Hematopoietic multipotent progenitor cell (in vitro differentiated cells): ENCODE measurements at places on chromosomes 11 and 22. TPM values are rescaled to one million over a fixed set of nuclear protein-coding genes. Genes with fewer than 3 reads are reported as not detected.

The OR52E5 gene
- not detected for total RNA-seq

- no peak for DNase-seq
Observed at GRCh38 chr11:8577791-8578581, 16.0 kb downstream of the STK33 start.

DNA sequence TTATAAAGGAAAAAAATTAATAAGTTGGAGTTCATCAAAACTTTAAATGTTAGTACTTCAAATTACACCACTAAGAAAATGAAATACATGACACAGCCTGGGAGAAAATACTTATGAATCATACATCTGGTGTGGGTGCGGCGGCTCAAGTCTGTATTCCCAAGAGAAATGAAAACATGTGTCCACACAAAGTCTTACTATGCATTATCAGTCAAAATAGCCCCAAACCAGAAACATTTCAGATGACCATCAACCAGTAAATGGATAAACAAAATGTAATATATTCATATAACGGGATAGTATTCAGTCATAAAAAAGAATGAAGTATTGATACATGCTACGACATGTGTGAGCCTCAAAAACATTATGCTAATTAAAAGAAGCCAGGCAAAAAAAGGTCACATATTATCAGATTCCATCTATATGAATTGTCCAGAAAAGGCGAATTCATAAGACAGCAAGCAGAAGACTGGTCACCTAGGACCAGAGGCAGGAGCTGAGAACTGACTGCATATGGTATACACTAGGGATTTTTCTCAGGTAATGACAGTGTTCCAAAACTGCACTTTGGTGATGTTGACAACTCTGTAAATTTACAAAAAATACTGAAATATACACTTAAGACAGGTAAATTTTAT is 5.3 kb upstream of the AKIP1 start:
- no peak for DNase-seq

DNA sequence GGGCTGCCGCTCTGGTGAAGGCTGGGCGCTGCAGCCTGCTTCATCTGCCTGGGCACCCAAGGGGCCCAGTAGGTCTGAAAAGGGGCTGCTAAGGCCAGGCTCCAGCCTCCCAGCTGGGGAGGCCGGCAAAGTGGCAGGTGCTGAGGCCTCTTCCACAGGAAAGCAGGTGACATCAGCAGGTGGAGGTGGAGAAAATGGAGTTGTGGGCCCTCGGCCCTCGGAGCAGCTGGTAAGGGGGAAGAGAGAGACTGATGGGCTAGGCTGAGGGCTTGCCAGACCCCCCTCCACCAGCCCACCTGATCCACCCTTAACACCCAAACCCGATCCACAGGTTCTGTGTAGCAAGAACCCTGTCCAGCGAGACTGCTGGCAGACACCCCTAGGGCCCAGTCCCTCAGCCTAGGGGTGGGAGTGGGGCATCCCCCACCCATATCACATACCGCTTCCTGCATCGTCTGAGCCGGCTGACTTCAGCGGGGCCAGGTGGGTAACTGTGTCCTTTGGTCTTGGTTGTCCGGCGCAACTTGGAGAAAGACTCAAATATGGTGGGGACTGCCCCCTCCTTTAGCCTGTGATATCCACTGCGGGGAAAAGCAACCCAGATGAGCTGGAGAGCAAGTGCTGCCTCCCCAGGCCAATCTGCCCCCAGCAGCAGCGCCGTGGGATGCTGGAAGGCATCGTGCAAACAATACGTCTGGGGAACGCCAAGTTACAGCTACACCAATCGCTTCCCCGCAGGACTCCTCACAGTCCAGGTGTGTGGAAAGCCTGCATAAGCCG is 1.5 kb downstream of the THAP7 start:
- no peak for DNase-seq

DNA sequence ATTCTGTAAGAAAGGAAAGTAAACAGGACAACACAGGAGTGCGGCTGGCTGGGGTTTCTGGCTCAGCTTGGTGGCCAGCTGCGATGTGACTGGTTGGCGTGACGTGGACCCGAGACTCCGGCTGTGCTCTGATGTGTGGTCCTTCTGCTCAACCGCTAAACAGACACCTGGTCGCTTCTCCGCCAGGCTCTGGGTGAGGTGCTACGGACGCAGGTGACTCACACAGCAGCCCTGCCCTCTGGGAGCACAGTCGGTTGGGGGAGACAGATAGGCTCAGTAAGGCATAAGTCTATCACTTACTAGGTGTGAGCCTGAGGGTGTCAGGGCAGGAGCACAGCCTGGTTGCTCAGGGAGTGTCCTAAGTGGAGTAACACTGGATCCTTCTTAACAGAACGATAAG is 8.2 kb downstream of the RTL6 start:
- no peak for DNase-seq

GRCh38 chr11:128714123-128714522 is 20.3 kb downstream of the FLI1 start:
- no peak for DNase-seq

DNA sequence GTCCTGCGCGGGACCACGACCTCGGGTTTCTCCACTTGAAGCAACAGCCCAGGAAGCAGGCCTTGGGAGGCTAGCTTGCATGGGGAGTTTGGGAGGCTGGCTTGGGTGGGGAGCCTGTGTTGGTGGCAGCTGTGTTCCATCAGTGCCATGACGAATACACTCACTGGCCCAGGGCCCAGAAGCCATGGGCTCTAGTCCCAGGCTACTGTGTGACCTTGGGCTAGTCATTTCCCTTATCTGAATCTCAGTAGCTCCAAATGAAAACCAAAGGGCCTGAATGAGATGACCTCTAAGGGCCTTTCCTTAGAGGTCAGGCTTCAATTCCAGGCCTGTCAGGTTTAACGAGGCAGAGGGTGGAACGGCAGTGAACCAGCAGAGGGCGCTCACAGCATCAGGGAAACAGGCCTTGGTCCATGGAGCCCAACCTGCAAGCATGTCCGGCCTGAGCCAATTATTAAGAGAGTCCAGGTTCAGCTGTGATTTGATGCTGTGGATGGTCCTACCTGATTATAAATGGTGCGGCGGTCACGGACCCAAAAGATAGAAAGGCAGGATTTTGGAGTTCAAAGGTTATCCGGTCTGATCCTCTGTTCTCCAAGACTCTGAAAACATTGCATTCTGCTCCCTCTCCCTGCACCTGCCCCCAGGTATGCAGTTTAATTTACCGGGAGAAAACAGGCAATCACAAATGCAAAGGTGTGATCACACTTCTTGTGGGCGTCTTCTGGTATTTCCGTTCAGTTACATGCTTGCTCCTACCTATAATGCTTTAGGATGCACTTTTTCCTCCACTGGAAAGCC is 15.9 kb downstream of the PTPN5 start:
- DNase-seq = peak; percentile 74

The NNMT gene
- 0.27 TPM for total RNA-seq

GRCh38 chr22:49535527-49536125 is 292.0 kb downstream of the BRD1 start:
- DNase-seq = no peak

GRCh38 chr11:134508219-134508990 is 96.4 kb upstream of the B3GAT1 start:
- DNase-seq = no peak

- DNase-seq = no peak
Observed at GRCh38 chr22:35915477-35916013, 113.1 kb downstream of the RBFOX2 start.

The MMP12 gene
- not detected for total RNA-seq

The UBQLN3 gene
- total RNA-seq = 0.81 TPM
